ENCODE measurements at places on chromosomes 12 and 14.
A peak's percentile ranks its signal among the peaks of the same experiment; 100 is the strongest.

GRCh38 chr14:22047115-22047514 is 373.5 kb upstream of the OR4E1 start:
- DNase-seq: peak; percentile 18

GRCh38 chr12:5437182-5437583 is 5.3 kb downstream of the NTF3 start:
- no peak for DNase-seq

DNA sequence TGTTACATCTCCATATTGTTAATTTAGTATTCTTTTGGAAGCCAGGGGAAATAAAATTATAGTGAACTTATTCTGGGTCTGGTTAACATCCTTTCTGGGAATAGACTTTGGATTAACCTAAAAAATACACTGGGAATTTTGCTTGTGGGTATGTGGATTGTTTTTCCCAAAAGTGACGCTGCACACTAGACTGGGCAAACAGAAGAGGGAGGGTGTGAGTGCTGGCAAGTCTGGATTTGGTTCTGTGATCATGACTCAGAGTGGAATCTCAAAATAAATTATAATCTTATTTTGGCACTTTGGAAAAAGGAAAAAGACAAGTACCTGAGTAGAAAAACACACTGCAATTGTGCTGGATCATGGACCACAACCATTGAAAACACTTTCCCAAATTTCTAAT is 15.2 kb upstream of the LUM start:
- DNase-seq: no peak

GRCh38 chr12:119840582-119840981 is 36.5 kb downstream of the CIT start:
- DNase-seq: no peak

DNA sequence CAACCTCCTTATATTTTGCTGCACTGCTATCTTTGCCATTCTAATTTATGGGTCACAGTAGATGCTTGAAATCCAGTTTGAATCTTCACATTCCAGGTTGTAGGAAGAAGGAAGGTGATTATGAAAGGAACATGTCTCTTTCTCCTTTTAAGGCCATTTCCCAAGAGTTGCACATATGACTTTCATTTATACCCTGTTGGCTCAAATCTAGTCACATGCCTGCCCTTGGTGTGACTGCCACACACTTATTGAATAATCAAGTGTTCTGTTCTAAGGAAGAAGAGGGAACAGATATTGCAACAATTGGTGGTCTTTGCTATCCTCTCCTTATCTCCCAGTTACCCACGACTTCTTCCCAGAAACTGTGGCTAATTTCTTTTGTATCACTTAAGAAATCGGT is 404.3 kb downstream of the TMEM117 start:
- no peak for DNase-seq

DNA sequence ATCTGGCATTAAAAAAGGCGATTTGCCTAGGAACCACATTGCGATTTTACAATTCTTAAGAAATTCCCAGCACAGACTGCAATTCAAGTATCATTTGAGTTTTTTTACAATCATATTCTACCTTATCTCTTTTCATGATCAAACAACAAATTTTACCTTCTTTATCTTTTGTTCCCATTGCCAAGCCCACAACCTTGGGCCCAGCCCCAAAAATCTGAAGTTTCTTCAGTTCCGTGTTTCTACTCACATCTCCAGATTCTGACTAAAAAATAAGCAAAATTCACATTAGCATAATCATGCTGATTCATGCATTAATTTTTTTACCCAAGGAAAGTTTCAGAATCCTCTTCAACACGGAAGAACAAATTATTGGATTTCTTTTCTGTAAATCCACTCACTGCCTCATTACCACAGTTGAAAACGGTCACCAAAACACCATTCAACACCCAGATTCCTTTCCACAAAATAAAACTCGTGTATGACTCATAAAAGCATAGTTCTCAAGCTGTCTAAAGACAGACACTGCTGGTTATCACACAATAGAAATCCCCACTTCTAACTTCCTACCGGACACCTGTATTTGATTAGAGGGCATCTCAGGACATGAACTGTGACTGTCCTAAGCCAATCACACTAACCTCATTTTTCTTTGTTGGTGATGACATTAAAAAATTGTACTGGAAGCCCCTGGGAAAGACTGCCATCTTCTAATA is 32.7 kb downstream of the KDM5A start:
- no peak for DNase-seq

- no peak for DNase-seq
These were observed 118.8 kb downstream of the TSPAN9 start for GRCh38 chr12:3195859-3196483.

DNA sequence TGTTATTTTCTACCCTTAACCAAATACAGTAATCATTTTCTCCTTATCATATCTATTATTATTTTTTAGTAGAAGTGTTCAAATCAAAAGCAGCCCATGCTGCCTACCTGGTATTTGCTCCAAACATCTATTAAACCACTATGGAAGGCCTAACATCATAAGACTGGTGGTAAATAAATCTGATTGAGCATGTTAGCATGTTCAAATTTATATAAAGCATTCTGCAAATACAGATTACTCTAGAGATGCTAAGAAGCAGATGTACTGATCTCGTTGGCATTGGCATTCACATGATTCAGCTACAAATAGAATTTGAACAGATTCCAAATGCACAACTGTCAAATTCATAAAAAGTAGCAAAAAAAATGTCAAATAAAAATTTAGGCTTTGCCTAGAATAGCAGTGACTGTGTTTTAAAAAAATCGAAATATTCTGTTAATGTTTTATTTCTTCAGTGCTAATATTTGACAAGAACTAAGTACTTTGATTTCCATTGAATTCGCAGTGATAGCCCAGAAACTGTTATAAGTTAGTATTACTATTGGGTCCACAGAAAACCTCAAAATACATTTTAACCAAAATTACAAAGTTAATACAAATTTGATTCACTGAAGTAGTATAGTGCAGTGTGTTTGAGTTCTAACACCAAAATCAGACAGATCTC is 9.4 kb upstream of the OSBPL8 start:
- no peak for DNase-seq

GRCh38 chr12:84910549-84911241 is 1.9 kb downstream of the SLC6A15 start:
- no peak for DNase-seq

GRCh38 chr12:128823216-128823915 is 392 bp downstream of the SLC15A4 start:
- DNase-seq: no peak

DNA sequence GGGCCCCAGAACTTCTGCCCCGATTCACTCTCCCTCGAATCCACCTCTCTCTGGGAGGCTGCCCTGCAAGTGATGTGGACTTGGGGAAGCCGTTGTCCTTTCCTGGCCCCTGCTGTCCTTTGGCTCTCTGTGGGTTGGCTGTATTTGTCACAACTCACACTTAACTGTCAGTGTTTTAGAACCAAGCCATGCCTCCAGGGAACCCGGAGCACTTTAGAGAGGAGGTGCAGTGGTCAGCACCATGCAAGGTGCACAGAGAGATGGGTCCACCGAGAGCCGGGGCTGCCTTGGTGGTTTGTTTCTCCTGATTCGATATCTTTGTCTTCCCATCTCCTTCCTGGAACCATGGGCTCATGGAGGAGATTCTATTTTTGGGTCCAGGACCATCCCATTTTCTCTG is 129.5 kb upstream of the RTL1 start:
- DNase-seq: no peak

DNA sequence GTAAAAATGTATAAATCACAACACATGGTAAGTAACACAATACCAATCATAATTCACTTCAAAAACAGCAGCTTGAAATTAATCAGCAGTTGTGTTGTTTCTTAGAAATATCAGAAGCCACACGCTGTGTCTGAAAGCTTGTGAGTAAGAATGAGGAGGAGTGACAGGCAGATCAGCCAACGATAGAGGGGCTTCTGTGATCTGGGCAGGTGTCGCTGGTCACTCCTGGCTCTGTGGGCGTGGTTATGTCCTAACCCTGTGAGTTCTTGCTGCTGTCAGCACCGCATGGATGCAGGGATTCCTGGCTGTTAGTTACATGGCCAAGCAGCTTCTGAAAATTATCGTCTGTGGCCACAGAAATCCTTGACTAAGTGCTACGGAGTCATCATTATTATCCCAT is 123.4 kb downstream of the SLC25A47 start:
- DNase-seq: no peak

DNA sequence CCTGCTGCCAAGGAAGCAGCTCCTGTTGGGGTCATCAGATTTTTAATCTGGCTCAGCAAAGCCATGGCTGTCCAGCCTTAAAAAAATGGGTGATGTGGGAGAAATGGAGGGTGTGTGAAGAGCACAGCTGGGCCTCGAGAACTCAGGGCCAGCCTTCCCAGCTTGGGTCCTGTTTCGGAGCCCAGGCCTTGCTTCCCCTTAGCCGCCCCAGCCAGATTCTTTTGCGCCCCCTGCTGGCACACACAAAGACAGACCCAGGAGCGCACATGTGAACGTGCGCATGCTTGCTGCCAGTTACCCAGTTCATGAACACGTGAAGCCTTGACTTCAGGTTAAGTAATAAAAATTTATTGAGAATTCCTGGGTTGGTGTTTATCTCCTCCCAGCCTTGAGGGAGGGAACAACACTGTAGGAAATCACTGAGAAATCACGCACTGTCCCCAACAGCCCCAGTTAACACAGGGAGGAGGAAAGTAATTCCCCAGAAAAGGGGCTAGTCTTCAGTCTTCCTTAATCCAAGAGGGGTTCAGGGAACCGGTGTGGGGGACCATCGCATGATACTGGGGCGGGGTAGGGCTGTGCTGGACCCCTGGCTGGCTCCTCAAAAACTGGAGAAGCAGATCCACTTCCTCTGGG is 5.3 kb downstream of the PHB2 start:
- DNase-seq: peak; percentile 87

GRCh38 chr12:4997939-4998338 is 45.7 kb upstream of the KCNA5 start:
- no peak for DNase-seq

DNA sequence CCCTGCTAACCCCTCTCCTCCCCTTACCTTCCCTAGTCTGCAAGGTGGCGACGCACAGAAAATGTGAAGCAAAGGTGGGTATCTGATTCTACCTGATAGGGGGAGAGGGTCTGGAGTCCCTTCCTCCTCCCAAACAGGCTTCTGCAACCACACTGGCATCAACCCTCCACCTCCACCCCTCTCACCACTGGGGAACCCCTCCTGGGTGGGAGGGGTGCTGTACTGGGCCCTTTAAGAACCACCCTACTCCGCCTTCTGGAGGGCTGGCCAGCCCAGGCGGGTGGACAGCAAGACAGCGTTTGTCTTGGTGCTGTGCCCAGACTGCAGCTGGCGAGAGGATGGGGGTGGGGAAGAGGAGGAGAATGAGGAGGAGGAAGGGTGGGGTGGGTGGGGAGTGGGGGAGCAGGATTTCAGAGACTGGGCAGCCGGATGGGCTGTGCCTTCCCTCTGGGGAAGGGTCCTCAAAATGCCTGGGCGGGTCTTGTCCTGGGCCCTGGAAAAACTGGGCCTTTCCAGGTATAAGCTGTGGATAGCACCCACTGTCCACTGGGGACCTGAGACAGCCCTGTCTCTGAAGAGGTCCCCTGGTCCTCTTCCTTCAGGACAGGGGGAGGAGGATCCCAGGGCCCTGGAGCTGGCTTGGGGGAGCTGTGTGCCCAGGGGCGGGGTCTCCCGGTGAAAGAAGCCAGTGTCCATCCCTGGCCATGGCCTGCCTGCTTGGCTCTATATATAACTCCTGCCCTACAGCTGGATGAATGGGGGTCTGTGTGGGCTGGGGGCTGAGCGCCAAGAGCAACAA is 2.8 kb downstream of the TNS2 start:
- DNase-seq: no peak

Data from T-cell (primary cell).